ENCODE measurements at places on chromosomes 7 and 10.

GRCh38 chr10:131683281-131683861 is 217.4 kb upstream of the PPP2R2D start:
- DNase-seq, result no peak

- no peak for DNase-seq
These were observed 100.9 kb upstream of the PDLIM1 start for GRCh38 chr10:95391581-95392216.

- no peak for DNase-seq
These were observed 18.4 kb downstream of the SMURF1 start for GRCh38 chr7:99125505-99125865.

DNA sequence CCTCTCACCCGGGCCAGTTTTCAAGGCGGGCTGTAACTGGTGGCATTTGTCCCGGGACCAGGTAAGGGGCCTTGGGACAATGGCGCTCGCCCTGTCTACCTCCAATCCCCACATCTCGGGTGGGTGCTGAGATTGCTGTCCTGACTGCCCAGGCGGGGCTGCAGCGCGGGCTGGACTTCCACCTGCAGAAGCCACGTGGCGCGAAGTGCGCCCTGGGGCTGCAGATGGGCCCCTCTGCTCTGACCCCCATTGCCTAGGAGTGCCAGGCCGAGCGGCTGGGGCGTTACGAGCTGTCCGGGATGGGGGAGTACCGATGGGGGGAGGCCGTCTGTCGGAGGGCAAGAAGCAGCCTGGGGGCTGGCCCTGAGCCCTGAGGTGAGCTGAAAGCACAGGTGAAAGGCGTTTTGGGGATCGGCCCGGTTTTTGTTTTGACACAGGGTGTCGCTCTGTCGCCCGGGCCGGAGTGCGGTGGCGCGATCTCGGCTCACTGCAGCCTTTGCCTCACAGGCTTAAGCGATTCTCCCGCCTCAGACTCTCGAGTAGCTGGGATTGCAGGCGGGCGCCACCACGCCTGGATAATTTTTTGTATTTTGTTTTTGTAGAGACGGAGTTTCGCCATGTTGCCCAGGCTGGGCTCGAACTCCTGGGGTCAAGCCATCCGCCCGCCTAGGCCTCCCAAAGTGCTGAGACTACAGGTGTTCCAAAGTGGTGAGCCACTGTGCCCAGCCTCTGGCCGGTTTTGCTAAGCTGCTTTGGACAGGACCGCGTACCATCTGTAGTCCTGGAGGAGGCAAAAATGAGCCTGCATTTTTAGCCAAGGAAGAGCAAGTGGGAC is at the start of gene SFXN2:
Gene SFXN2, plus strand, starts transcription at position 16 of the 835 bp plus-strand sequence. CDS start 12,001 bp downstream, outside the sequence.
- DNase-seq, result peak; percentile 57

GRCh38 chr10:49766484-49766883 is 4.4 kb upstream of the OGDHL start:
- DNase-seq, result no peak

- no peak for DNase-seq
These were observed 666.7 kb upstream of the NRP1 start for GRCh38 chr10:34001087-34001580.

DNA sequence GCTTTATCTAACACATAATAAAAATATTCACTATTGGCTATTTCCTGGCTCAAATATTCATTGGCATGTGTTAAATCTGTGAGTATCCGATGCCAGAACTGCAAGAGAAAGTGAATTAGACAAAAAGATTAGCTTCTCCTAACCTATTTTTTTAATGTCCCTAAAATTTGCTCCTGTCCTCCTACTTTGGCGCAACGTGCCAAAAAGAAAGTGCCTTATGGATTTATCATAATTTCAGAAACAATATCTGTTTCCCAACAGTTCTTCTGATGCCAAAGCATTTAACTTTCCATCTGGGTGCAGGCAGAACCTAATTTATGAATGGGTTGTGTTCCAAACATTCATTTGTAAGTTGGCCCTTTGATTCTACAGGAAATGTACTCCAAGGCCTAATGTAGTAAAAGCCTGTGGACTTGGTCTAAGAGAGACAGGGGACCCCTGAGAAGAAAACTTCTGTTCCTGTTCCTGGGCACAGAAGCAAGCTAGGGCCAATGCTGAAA is 15.4 kb downstream of the PIP4K2A start:
- DNase-seq, result no peak

GRCh38 chr10:124646483-124647352 is 97.5 kb downstream of the FAM53B start:
- no peak for DNase-seq

DNA sequence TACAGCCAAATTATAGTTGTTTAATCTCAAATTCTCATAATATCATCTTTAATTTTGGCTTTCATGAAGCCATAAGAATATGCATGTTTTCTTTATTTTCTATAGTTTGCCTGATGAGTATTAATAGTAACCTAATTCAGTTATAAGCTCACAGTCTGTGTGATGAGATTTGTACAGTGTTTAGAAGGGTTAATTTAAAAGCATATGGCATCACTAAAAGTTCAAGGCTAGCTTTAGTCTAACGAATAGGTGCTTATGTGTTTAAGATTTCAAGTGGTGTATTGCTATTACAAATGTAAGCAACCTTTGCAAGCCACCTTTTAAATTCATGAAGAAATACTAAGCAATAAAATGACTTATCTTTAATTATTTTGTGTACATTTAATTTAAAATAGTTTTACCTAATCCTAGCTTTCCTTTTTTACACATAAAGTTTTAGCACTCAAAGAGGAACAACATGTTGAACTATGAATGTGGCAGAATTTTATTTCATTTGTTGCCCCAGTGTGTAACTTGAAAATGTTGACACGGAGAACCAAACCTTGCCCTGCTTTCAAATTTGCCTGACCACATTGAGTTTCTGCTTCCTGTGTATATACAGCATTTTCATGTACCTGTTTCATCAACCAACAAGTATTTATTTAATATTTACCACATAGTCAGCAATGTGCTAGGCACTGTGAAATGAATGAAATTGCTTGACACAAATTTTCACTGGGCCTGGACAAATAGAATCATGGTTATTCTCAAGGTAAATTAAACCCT is 41.5 kb downstream of the TET1 start:
- no peak for DNase-seq

DNA sequence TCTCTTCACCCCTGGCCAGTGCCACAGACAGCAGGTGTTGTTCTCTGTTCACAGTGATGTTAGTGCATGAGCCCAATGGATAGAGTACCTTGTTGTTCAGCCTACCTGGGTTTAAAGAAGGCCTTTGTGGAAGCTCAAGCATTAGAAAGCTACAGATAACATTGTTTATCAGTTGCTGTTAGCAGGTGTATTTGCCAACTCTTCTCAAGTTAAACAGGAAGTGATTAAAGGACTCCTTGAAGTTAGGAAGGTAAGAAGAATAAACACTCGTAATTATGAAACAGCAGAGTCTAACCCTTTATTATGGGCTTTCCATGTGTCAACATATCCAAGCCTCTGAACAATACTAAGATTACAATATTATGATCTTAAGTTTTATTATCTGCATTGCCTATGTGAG is 25.9 kb downstream of the RGR start:
- no peak for DNase-seq

- DNase-seq, result no peak
These were observed 40.0 kb downstream of the KCTD7 start for GRCh38 chr7:66668677-66669076.

DNA sequence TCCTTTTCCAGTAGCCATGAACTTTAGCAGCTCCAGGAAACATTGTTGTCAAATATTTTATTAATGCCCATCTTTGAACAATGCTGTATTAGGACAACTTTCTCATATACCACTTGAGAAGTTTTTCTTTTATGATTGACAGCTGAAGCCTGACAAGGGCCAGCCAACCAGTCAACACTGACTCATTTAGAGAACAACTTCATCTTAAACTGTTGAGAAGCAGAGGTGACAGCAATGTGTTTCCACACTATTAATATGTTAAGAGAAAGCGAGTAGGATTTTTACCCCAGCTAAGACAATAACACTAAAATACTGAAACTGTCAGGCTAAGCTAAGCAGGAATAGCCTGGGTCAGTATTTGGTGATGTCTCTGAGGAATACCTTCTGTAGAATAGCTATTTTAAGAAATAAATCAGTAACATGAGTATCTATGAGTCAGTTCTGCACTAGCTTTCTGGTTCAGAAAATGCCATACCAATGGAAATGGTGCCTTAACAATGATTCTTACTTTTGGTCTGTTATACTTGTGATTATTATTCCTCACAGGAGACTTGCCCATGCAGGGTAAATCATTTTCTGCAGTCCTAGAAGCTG is 168.8 kb upstream of the POT1 start:
- no peak for DNase-seq

DNA sequence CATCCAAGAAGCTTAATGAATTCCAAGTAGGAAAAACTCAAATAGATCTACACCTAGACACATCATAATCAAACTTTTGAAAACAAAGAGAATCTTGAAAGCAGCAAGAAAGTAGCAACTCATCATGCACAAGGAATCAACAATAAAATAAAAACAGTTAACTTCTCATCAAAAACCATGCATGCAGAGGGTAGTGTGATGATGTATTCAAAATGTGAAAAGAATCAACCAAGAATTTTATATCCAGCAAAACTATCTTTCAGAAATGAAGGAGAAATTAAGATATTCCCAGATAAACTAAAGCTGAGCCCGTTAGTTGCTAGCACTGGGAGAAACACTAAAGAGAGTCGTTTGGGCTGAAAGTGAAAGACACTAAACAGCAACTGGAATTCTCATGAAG is 4.3 kb upstream of the PARP12 start:
- DNase-seq, result no peak

DNA sequence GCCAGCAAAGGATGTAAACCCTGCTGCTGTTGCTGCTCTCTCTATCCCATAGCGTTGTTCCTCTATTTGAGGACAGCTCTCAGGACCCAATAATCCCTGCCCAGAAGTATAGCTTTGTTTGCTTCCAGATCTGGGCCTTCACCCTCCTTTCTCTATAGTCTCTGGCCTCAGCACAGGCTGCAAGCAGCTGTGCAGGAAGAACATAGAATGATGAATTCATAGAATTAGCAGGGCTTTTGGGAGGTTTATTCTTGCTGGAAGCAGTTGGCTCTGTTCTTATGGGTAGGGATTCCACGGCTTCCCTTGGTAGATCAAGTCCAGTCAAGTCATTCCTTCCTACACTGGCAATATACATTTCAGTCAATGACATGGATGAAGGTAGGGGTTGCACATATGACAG is 354.7 kb downstream of the HPSE2 start:
- no peak for DNase-seq

DNA sequence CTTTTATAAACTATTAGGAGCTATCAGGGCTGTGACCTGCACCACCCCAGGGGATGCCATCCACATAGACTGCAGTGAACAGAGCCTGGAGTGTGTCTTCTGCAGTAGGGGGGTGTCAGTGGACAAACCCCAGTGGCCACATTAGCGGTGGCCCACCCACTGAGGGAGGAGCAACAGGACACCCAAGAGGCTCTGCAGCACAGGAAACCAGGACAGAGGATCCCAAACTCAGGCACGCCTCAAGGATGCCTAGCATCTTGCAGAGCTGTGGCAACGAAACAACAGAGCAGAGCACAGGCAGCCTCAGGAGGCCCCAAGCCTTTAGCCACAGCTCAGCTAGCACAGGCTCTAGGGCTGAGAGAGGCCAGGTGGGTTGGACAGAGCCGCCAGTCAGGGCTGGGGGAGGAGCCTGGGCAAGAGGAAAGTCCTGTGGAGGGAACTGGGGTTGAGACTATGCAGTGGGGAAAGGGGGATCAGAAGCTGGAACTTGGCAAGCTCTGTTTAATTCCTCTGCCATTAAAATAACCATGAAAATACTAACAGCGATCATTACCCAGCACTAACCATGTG is 53.8 kb downstream of the GRID1 start:
- no peak for DNase-seq

DNA sequence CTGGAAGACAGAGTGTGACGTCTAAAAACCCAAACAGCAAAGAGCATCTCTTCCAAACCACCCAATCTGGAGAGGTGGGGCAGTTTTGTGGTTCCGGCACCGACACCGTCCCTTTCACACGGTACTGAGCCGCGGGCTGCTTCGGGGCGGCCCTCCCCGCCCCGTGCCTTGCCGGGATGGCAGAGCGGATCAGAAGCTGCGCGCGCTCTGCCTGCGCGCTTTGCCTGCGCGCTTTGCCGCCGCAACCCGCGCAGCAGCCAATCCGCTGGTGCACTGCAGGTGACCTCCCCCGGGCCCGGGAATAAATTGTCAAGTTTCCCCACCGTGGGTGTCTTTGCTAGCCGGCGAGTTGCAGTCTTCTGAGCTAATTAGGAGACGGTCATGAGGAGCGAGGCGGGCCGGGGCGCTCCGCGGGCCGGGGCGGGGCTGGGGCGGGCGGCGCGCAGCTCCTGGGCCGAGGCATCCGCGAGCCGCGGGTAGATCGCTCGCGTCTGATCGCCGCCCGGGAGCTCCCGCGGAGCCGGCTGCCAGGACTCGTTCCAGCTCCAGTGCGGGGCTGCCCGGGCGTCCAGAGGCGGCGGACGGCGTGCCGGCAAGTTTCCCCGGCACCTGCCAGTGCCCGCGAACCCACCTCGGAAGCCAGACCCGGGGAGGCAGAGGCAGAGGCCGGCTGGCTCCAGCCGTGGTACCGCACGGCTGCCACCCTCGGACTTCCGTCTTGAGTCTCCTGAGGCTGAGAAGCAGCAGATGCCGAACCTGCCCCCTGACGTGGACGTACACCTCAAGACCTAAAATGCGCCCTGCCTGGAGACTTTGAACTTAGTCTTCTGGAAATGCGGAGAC is 536.0 kb upstream of the GALNT17 start:
- no peak for DNase-seq

- no peak for DNase-seq
These were observed 130.2 kb upstream of the CNTNAP2 start for GRCh38 chr7:145986248-145986874.
